Right ventricle myocardium superior (tissue), 1 donor: ENCODE measurements at places on chromosomes 12 and 14. TPM values are rescaled to one million over a fixed set of nuclear protein-coding genes. Genes with fewer than 3 reads are reported as not detected.

DNA sequence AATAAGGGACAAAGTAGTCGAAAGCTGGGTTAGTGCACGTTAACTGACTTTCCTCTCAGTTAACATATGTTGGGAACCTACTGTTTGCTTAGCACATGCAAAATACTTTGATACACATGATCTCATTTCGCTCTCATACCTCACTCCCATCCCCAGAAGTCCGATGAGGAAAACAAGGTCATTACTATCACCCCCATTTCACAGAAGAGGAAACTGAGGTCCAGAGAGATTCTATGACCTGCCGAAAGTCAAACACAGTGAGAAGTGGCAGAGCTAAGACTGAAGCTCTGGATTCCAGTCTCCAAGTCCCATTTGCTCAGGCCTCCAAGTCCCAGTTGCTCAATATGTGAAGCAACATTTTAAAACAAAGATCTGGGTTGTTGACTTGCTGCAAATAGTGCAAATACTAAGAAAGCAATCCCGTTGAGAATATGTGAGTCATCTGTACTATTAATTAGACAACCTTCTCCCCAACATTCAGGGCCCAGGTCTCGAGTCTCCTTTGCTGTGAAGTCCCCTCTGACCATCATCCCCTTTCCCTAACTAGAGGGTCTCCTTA, 170.6 kb upstream of the PWP1 start:
- DNase-seq: no peak

- peak; percentile 25 for DNase-seq
These were observed 41.2 kb downstream of the SH2B3 start for GRCh38 chr12:111446631-111447570.

Gene GLIPR1L1
- total RNA-seq: not detected

DNA sequence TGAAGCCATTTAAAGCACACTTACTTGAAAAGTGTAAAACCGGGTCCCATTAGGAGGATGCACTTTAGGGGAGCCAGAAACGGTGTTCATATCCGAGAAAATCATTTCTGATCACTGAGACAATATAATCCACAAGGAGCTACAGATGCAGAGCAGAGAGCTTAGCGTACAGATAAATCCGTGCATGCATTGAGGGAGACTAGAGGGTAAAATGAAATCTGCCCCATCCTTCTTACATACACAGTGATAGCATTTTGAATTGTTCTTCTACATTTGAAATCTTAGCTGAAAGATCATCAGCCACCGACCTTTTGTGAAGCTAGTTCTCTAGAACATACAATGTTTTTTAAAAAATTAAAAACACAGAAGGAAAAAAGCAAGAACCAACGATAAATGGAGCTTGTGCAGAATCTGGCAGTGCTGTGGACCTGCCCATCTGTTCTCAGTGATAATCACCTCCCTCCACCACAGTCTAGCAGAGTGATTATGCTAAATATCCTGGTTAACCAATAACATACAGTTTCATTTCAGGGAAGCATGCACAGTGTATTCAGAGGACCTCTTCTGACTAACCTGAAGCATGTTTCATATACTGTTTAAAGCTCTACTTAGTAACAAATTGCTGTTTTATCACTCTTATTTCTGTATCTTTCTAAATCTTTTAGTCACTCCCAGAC, 161.1 kb downstream of the PPFIA2 start:
- no peak for DNase-seq

Gene SYCP3
- total RNA-seq: not detected

- no peak for DNase-seq
These were observed 14.9 kb downstream of the ATF7 start for GRCh38 chr12:53611304-53611703.

- no peak for DNase-seq
These were observed 53.1 kb downstream of the SYNE3 start for GRCh38 chr14:95463171-95463901.

DNA sequence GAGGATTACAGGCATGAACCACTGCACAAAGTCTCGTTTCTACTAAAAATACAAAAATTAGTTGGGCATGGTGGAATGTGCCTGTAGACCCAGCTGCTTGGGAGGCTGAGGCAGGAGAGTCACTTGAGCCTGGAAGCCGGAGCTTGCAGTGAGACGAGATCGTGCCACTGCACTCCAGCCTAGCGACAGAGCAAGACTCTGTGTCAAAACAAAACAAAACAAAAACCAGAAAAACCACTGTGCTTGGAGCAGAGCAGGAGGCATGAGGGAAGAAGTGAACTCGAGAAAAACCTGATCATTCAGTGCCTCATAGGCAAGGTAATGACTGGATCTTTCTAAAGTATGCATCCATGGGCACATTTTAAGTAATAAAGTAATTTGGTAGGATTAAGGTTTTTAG, 487.8 kb downstream of the KCNH5 start:
- DNase-seq: no peak

Gene CD27
- total RNA-seq: 0.30 TPM

- DNase-seq: no peak
These were observed 65.8 kb downstream of the PPP2R5C start for GRCh38 chr14:101827286-101827685.

DNA sequence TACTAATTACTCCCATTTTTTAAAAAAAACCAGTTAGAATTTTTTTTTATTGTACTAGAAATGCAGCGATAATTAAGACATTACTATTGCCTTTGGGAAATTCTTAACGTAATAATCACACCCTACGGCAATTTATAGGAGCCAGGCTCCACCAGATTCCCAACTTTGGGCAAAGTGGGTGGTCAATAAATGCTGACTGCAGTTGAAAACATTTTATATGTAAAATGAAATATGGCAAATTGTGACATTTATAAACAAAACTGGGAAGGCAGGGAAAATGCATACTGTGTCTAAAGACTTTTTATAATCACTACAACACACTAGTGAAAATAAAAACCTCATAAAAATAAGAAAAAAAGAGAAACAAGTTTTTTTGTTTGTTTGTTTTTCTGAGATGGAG, 93.3 kb upstream of the HECTD1 start:
- no peak for DNase-seq

DNA sequence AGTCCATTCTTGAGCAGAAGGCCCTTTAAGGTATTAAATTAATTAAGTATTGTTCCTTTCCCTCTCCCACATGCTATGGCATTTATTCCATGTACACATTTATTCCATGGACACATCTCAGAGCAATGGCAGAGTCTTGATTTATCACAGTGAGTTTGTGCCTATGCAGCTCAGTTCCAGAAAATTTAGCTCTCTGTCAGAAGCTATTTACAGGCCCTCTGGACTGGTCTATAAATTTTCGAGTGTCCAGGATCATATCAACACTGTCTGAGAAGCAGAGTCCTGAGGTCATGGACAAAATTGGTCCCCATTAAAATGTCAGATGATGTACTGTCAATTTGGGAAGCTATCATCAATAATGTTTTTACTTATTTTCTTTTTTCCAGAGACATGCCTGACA, 65.5 kb downstream of the TTC7B start:
- DNase-seq: no peak

Gene ESR2
- 0.86 TPM for total RNA-seq

Gene NEMP1
- total RNA-seq: 3.0 TPM

- DNase-seq: no peak
These were observed 844 bp downstream of the GLTP start for GRCh38 chr12:109879351-109880042.

DNA sequence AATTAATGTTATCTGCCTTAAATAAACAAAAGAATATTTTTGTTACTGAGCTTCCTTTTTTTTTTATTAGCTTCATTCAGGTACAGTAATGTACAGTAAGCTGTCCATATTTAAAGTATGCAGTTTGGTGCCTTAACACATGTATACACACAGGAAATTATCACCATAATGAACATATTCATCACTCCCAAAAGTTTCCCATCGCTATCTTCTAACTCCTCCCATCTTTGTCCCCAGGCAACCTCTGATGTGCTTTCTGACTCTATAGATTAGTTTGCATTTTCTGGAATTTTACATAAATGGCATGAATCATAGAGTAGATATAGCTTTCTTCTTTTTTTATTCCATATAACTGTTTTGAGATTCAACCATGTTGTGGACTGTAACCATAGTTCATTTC, 193.0 kb downstream of the TRHDE start:
- no peak for DNase-seq

DNA sequence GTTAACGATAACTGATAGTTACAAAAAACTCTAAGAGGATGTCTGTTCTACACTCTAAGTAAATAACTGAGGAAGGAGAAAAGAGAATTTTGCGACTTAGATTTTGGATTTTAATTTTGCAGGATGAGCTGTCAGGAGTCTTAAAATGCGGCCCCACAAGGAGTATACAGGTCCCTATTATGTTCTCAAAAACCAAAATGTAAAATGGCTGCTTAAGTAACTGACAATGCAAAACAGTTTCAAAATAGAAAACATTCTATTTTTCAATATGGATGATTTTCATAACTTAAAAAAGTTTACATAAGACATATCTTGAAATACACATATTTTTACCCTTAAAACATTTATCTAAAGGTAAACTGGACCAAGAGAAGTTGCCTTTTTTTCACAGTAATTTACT, 2.6 kb downstream of the CD69 start:
- DNase-seq: no peak

Gene IFNG-AS1
- total RNA-seq: not detected

Gene ATP2B1
- 9.8 TPM for total RNA-seq

Gene RTL1
- not detected for total RNA-seq

- no peak for DNase-seq
These were observed 128.3 kb upstream of the PRMT8 start for GRCh38 chr12:3362737-3363136.

GRCh38 chr14:57461777-57462320, 31.8 kb downstream of the CCDC198 start:
- DNase-seq: no peak

- DNase-seq: no peak
These were observed 39.7 kb downstream of the CPSF6 start for GRCh38 chr12:69278814-69279782.

GRCh38 chr14:51431033-51431709, 191.1 kb downstream of the TMX1 start:
- DNase-seq: no peak

DNA sequence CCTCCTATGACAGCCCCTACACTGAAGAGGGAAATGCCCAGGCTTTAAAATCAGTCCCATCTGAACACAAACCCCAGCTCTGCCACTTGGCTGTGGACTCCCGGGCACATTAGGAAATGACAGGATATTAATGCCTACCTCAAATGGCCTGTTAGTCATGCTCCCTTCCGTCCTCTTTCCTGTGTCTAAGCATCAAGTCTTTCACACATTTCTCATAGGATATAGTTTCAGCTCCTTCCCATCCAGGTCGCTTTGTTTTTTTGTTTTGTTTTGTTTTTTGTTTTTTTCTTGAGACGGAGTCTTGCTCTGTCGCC, 16.1 kb downstream of the PLEK2 start:
- DNase-seq: no peak

Gene PROX2
- total RNA-seq: not detected

Gene CPNE6
- not detected for total RNA-seq

Gene CHGA
- total RNA-seq: not detected

- no peak for DNase-seq
These were observed 21.4 kb upstream of the TMEM106C start for GRCh38 chr12:47941871-47942613.

DNA sequence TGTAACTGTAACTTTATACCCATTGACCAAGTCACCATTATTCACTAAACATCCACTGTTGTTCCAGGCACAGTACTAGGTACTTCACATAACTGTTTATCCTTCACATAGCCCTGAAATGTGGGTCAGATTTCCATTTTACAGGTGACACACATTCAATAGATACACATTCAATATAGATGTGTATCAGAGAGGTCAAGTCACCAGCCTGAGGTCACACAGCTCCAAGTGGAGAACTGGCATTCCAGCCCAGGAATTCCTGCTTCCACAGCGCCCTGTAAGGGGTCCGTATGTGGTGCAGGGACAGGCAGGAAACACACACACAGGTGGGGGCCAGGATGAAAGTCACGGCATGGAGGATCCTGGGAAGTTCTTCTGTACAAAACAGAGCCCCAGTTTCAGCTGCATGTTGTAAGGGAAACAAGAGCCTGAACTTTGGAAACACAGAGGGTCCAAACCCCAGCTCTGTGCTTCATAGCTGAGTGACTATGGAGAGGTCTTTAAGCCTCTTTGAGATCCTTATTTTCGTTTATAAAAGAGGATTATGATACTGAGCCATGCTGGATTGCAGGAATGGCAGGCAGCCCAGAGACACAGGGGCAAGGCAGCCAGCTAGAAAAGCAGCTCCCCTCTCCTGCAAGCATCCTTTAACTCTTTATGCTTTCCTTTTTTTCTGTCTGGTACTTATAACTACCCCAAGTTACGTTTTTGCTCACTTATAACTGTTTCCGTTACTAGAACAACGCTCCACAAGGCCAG, 50.3 kb upstream of the DICER1 start:
- no peak for DNase-seq

- DNase-seq: no peak
These were observed 188.0 kb downstream of the TTC8 start for GRCh38 chr14:89012282-89013097.

DNA sequence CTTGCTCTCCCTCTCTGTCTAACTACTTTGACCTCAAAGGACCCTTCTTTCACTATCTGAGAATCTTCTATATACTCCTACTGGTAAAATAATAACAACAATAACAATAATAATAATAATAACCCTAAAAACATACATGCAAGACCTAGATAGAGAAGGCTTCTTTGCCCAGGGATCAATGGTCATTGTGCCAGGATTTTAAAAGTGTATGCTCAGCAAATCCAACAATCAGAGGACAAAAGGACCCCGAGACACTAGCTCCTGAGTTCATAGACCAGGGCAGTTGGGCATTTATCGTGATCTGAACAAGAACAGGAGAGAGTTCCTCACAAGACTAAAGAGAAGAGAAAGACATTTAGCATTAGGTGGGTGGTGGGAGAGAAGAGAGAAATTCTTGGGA, 358.5 kb downstream of the DAD1 start:
- no peak for DNase-seq

DNA sequence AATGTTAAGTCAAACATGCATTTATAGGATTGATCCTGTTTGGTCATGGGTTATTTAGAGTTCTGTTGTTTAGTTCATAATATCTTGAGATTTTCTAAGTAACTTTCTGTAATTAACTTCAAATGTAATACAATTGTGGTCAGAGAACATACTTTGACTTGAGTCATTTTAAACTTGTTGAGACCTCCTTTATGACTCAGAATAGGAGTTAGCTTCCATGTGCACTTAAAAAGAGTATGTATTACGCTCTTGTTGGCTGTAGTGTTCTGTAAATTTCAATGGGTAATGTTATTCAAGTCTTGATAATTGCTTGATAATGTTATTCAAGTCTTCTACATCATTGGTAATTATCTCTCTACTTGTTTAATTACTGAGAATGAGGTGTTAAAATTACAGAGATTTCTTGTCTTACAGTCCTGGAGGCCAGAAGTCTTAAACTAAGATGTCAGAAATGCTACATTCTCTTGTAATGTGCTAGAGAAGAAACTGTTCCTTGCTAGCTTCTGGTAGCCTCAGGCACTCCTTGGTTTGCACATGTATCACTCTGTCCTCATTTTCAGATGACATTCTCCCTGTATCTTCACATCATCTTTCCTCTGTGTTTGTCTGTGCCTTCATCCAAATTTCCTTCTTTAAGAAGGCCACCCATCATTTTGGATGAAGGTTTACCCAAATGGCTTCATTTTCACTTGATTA, 197.3 kb downstream of the TMTC3 start:
- DNase-seq: no peak

Gene PDZRN4
- total RNA-seq: not detected

GRCh38 chr12:62793256-62794217, 141.4 kb downstream of the PPM1H start:
- DNase-seq: peak; percentile 92

GRCh38 chr14:49966971-49967630, 74.2 kb downstream of the ARF6 start:
- DNase-seq: no peak

Gene DLGAP5
- 0.27 TPM for total RNA-seq
